ENCODE measurements at places on chromosomes 3 and 15. TPM values are rescaled to one million over a fixed set of nuclear protein-coding genes. Genes with fewer than 3 reads are reported as not detected.

Gene SI
- total RNA-seq, result not detected

Gene APBA2
- total RNA-seq, result 3.1 TPM

Gene TPM1
- total RNA-seq, result 951 TPM

Gene ZIC1
- not detected for total RNA-seq

Gene DUOXA1
- total RNA-seq, result not detected

Gene SLC24A5
- not detected for total RNA-seq

Gene CPOX
- 21.3 TPM for total RNA-seq

Gene SLC28A1
- total RNA-seq, result not detected

Gene SLC9C1
- total RNA-seq, result 0.13 TPM

Gene KLHL40
- not detected for total RNA-seq

Gene PLAAT1
- 0.44 TPM for total RNA-seq

Gene MEGF11
- under 0.01 TPM for total RNA-seq

Gene NRROS
- 4.4 TPM for total RNA-seq

Gene FAM107A
- 13.9 TPM for total RNA-seq

Gene ENTPD3
- not detected for total RNA-seq

Gene DPPA2
- total RNA-seq, result not detected

Gene SAMMSON
- total RNA-seq, result not detected

Gene SNRPN
- 120 TPM for total RNA-seq

Gene C3orf62
- total RNA-seq, result 2.0 TPM

Gene CHRM5
- total RNA-seq, result 0.31 TPM
